NCI-H1417 treated with DMSO at 0.1 percent for 48 hours (cell line): ENCODE measurements at places on chromosomes 13 and 19.

- DNase-seq, result no peak
Observed at GRCh38 chr13:110630566-110631119, 15.3 kb downstream of the NAXD start.

GRCh38 chr19:17865364-17866311 lies 5.9 kb downstream of the RPL18A start:
- DNase-seq, result no peak

DNA sequence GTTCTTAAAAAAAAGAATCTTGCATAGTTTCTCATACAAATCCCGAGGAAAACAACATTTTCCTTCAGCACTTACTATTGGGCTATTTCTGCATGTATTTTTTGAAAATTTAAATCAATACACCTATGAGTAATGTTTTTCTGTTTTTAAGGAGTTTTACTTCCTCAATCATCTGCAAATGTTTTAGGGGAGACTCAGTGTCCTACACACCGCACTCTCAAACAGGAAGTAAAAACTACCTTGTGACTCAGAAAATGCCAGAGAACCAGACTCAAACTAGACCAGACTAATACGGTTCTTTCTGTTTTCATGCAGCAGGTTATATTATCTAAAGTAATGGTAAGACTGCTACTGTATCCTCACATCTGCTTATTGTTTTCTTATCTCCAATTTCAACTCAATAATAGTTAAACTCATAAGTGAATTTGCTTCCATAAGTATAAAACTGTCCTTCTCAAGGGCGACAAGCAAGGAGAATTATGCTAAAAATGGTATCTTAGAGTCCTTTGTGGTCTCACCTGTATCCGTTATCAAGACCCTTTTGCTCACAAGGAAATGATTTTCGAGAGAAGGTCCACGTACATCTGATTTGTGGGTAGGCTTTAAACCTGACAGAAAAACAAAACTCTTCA lies 52.5 kb downstream of the FLT3 start:
- no peak for DNase-seq

GRCh38 chr19:19849056-19849455 lies 16.6 kb upstream of the ZNF253 start:
- no peak for DNase-seq

- no peak for DNase-seq
Observed at GRCh38 chr13:106415442-106415841, 120.0 kb downstream of the EFNB2 start.
